Nephron progenitor cell (in vitro differentiated cells): ENCODE measurements at places on chromosomes 2 and 18.

DNA sequence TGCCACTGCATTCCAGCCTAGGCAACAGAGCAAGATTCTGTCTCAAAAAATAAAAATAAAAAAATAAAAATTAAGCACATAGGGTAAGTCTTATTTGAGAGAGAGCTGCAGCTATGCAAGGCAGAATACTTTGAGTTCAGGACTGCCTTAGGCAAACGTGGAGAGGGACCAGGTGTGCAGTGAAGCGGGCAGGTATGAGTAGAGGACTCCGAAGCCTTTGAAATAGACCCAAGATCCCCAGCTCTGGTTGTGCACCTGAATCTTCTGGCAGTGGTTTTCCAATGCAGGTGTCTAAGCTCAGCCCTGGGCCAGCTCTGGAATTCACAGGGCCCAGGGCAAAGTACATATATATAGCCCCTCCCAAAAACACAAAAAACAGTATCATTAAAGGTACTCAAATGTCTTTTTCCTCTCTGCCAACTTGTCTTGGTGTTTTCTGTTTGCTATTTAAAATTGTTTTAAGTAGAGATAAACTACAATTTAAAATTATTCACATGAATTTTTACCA lies 21.2 kb downstream of the TGIF1 start:
- peaks cover 9% of the 10 kb centered on the region for H3K36me3 ChIP-seq
- DNase-seq, result no peak
- H3K4me3 ChIP-seq, result no peak overlapping the region

GRCh38 chr2:19747310-19748072 lies 154.3 kb downstream of the TTC32 start:
- H3K27ac ChIP-seq, result peak overlapping the region; percentile 44
- H3K27me3 ChIP-seq, result peaks cover 6% of the 10 kb centered on the region
- no peaks in the 10 kb centered on the region for H3K36me3 ChIP-seq

- no peaks in the 10 kb centered on the region for H3K36me3 ChIP-seq
- peaks cover 4% of the 10 kb centered on the region for H3K4me1 ChIP-seq
- H3K27me3 ChIP-seq, result no peaks in the 10 kb centered on the region
- no peak for DNase-seq
- H3K27ac ChIP-seq, result peak overlapping the region; percentile 40
- no peak overlapping the region for H3K4me3 ChIP-seq
Measured at GRCh38 chr18:10153924-10154752, 240.3 kb downstream of the VAPA start.

DNA sequence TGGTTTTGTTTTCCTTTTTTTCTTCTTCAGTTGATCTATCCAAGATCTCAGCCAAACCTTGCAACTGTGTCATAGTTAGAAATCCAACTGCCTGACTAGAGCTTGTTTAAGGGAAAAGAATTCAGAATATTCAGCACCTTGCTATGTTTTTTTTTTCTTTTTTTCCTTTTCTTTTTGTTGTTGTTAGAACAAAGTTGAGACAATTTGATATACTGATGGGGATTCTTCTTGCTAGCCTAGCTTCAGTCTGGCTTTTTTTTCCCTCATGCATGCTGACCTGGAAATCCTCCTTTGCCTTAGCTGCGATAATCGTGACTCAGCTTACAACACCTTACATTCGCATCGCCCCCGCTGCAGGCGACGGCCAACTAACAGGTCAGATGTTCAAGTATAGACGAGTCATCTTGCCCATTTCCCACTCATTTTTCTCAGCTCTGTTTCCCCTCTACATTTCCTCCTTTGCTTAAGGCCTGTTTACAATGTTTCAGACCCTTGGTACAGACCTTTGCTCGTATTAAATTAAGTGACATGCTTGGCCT lies 487.2 kb upstream of the RAB12 start:
- H3K4me1 ChIP-seq, result peaks cover 17% of the 10 kb centered on the region
- H3K36me3 ChIP-seq, result no peaks in the 10 kb centered on the region
- no peaks in the 10 kb centered on the region for H3K27me3 ChIP-seq

- no peak for DNase-seq
- H3K36me3 ChIP-seq, result no peaks in the 10 kb centered on the region
- no peak overlapping the region for H3K27ac ChIP-seq
- H3K4me3 ChIP-seq, result no peak overlapping the region
- H3K4me1 ChIP-seq, result no peaks in the 10 kb centered on the region
Measured at GRCh38 chr2:50820176-50820575, 211.8 kb downstream of the NRXN1 start.

DNA sequence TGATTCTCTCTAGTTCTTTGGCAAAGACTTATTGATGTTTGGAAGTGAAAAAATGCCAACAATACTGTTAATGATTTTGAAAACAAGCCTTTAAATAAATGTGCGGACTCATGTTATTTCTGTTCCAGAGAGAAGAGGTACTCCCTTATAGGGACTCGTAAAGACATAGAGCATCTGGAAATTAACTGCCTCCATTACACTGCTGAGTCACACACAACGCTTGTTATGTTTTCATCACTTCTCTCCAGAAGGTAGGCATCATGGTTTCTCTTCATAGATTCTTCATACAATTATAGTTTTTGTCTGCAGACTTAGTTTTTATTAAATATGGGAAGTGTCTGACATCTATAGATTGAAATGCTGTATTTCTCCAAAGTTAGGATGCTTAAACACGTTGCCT lies 302.5 kb upstream of the EPC2 start:
- no peaks in the 10 kb centered on the region for H3K27me3 ChIP-seq
- no peak overlapping the region for H3K4me3 ChIP-seq
- H3K27ac ChIP-seq, result no peak overlapping the region
- DNase-seq, result no peak

DNA sequence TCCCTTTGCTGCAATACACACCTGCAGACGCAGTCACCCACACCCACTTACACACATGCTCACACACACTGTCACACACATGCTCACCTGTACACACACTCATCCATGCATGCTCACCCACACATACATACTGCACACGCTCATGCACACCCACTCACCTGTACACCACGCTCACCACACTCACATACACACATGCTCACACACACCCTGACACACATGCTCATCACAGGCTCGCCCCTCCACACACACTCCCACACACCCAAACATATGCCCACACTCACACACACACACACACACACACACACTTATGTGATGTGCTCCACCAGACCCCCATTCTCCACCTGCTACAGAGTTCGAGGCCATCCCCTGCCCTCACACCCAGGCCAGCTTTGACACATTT lies 22.8 kb upstream of the CREG2 start:
- H3K4me3 ChIP-seq, result no peak overlapping the region
- no peak for DNase-seq
- H3K36me3 ChIP-seq, result no peaks in the 10 kb centered on the region
- no peaks in the 10 kb centered on the region for H3K4me1 ChIP-seq
- H3K27me3 ChIP-seq, result peaks cover 22% of the 10 kb centered on the region

DNA sequence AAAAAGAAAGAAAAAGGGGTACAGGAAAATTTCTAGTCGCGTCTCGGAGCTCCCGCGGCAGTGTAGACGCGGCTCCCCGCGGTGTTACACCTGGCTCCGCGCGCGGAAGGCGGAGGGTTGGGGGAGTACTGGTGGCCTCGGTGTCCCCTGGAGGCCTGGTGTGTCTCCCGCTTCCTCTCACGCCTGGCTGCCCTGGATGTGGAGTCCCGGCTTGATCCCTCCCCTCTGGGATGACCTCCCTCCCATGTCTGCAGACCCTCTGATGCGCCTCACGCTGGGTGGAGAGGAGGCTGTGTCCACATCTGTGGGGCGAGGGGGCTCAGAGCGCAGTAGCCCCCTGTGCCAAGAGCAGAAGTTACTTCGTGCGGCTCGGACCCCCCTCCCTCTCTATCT lies 1.2 kb downstream of the KIF5C start:
- H3K27ac ChIP-seq, result no peak overlapping the region
- peaks cover 13% of the 10 kb centered on the region for H3K4me1 ChIP-seq
- H3K27me3 ChIP-seq, result peaks cover 29% of the 10 kb centered on the region
- DNase-seq, result peak; percentile 49
- H3K4me3 ChIP-seq, result peak overlapping the region; percentile 86
- no peaks in the 10 kb centered on the region for H3K36me3 ChIP-seq

DNA sequence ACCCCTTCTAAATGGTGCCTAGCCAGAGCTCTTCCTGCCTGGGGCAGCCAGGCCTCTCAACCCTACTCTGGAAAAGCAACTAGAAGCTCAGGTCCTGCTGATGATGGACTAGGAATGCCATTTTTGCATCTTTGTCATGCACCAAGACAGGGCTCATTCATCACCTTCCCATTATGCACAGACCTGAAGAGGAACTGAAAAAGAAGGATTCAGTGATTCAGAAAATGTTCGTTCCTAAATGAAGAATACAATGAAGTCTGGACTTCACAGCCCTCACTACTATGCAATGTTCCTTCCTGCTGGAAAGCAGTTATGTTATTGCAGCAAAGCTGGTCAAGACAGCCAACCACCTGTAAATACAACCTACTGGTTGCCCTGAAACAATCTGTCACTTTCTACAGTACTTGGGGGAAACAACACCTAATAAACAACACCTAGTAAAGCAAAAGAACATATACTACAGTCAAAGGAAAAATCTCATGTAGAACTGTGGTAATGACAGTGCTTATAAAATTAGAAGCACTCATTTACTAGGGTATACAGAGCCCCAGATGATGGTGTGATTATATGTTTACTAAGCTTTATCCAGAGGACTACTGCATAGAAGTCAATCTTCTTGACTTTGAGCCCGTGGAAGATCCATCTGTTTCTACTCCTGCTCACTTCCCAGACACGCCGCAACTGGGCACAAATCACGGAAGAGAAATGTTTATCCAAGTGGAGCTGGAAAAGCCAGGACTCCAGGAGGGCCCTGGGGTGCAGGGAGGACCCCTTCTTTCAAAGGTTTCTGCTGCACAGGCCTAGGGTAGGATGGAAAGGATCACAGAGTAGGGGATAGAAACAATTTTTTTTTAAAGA lies 103.1 kb upstream of the THOC1 start:
- peaks cover 19% of the 10 kb centered on the region for H3K36me3 ChIP-seq
- peak overlapping the region; percentile 10 for H3K4me3 ChIP-seq
- no peaks in the 10 kb centered on the region for H3K27me3 ChIP-seq

DNA sequence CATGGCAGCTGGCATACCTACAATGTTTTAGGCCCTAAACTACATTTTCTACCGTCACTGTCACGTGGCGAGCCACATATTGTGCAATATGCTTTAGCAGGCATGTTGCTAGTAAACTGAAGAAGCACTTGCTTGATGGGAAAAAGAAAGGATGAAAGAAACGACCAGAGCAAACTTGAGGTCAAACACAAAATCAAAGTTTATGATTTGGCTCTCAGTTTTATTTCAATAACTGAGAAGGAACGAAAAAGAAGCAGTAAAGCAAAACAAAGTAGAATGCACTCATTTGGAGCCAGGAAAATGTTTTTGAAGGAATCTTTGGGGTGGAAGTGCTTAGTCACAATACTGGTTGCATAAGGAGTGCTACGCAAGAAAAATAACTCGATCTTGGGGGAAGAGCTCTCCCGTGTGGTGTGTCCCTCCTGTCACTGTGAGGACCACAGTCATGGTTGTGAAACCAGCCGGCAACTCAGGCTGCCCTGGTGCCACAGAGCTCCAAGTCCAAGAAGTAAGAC lies 349.8 kb downstream of the RBM43 start:
- peaks cover 13% of the 10 kb centered on the region for H3K27me3 ChIP-seq
- H3K4me1 ChIP-seq, result peaks cover 11% of the 10 kb centered on the region
- no peaks in the 10 kb centered on the region for H3K36me3 ChIP-seq
- H3K27ac ChIP-seq, result peak overlapping the region; percentile 4

DNA sequence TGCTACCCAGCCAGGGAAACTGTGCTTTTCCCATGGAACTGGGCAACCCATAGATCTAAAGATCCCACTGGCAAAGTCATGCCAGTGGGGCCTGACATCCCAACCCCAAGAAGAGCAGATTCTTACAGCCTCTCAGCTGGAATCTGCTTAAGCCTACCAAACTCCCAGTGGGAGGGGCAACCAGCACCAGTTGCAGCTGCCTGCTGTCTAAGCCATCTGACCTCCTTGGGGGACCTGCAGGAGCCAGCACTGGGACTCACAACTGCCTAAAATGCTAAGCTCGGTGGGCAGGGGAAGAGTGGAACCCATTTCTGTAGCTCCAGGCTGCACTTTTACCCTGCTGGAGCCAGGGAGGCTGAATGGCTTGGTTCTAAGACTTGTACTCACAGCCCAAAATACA lies 770.7 kb upstream of the SLC8A1 start:
- H3K27me3 ChIP-seq, result no peaks in the 10 kb centered on the region
- no peak overlapping the region for H3K27ac ChIP-seq
- H3K36me3 ChIP-seq, result no peaks in the 10 kb centered on the region
- no peak for DNase-seq
- no peaks in the 10 kb centered on the region for H3K4me1 ChIP-seq

- H3K4me1 ChIP-seq, result no peaks in the 10 kb centered on the region
- no peak for DNase-seq
- no peak overlapping the region for H3K4me3 ChIP-seq
- H3K36me3 ChIP-seq, result no peaks in the 10 kb centered on the region
- H3K27me3 ChIP-seq, result no peaks in the 10 kb centered on the region
- H3K27ac ChIP-seq, result no peak overlapping the region
Measured at GRCh38 chr18:27040796-27041195, 144.3 kb downstream of the CHST9 start.

DNA sequence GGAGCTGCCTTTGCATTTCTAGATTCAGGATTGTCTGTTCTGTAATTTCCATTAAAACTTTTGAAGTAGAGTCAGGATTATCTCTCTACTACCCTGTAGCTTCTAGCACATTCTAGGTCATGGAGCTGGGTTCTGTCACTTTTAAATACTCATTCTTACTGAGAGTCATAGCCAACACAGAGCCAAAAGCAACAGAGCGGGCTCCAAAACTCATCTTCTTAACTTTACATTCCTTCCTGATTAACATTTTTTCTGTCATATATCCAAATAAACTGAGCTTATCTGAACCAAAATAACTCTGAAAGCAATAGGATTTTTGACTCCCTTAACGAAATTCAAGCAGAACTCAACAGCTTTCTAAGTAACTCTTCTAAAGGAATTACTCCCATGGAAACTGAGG lies 12.9 kb downstream of the PREPL start:
- H3K4me3 ChIP-seq, result no peak overlapping the region
- DNase-seq, result no peak
- peaks cover 37% of the 10 kb centered on the region for H3K36me3 ChIP-seq
- H3K4me1 ChIP-seq, result peaks cover 10% of the 10 kb centered on the region
